ENCODE measurements at places on chromosomes 3 and 15.
A peak's percentile ranks its signal among the peaks of the same experiment; 100 is the strongest.

- DNase-seq: no peak
Measured at GRCh38 chr15:26083457-26083856, 220.3 kb upstream of the ATP10A start.

- no peak for DNase-seq
Measured at GRCh38 chr3:141218162-141218835, 13.3 kb upstream of the PXYLP1 start.

- no peak for DNase-seq
Measured at GRCh38 chr15:25789211-25789610, 73.9 kb downstream of the ATP10A start.

GRCh38 chr3:156382458-156383346 is 172.2 kb downstream of the SSR3 start:
- no peak for DNase-seq

DNA sequence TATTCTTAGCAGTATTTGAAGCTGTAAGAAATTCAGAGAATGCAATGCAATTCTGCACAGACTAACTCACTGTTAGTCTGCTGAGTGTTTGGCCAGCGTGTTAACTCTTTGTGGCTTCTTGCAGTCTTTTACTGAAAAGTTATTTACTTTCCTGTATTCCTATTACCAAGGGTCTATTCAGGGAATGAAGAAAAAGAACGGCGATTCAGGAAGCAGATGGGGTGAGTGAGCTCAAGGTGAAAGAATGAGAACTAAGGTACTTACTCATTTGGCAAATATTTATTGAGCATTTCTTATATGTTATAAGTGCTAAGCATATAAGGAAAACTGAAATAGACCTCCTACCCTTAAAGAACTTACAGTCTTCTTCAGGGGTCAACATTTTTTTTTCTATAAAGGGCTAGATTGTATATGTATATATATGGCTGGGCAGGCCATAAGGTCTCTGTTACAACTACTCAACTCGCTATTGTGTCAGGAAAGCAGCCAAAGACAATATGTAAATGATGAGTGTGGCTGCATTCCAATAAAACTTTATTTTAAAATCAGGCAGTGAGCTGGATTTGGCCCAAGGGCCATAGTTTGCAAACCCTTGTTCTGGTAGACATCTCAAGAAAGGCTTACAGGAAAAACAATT is 271.9 kb upstream of the GADL1 start:
- no peak for DNase-seq

GRCh38 chr3:52330194-52330805 is 14.2 kb downstream of the DNAH1 start:
- DNase-seq: no peak

DNA sequence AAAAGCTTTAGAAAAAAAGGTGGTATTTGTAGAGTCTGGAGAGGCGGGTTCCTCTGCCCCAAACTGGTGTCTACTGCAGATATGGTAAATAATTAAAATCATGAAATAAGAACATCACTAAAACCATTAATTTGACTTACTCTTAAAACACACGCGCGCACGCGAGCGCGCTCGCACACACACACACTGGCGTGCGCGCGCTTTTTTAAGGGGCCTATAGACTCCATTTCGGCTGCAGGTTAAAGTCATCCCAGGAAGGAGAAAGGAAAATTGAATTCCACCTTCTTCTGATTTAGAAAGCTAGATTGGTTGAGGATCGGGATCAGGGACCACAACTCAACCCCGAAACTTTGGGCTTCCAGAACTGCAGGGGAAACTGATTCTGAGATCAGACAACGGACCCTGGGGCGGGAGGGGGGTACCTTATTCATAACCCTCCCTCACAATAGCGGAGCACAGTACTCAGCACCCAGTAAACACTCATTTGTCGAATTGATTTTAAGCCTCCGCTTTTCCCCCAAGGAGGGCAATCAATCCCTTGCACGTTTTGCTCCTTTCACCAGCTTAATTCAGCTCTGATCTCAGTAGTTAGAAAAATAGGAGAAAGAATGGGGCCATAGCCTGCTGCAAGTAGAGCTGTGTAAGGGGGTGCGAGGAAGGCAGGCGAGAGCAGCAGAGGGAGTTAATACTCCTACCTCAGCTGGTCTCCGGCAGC is 509 bp upstream of the LRRC3B start:
- DNase-seq: no peak

GRCh38 chr3:134971306-134971705 is 176.2 kb downstream of the EPHB1 start:
- no peak for DNase-seq

- DNase-seq: no peak
Measured at GRCh38 chr3:24185738-24186384, 240.8 kb downstream of the NR1D2 start.

DNA sequence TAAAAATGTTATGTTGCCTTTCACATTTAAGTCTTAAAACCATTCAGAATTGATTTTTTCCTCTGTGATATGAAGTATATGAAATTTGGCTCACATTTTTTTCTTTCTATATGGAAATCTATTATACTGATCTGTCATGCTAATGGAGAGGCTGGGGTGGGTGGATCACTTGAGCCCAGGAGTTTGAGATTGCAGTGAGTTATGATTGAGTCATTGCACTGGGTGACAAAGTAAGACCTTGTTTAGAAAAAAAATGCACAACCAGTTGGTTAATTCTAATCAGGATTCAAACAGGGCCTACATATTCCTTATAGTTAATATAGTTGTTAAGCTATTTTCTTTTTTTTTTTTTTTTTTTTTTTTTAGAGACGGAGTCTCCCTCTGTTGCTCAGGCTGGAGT is 230.5 kb downstream of the MFSD1 start:
- DNase-seq: no peak

- no peak for DNase-seq
Measured at GRCh38 chr3:12695112-12695511, 31.2 kb upstream of the RAF1 start.

DNA sequence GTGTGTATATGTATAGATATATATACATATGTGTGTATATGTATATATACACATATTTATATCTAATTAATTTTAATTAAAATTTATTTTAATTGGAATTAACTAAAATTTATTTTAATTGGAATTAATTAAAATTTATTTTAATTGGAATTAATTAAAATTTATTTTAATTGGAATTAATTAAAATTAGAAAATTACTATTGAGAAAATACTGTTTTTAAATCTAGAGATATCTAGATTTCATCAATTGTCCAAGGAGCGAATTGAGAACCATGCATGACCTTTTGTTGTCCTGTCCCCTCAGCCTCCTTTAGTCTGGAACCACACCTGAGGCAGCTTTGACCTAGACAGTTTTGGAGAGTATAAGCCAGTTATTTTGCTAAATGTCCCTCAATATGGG is 1.8 kb downstream of the MOBP start:
- DNase-seq: no peak

DNA sequence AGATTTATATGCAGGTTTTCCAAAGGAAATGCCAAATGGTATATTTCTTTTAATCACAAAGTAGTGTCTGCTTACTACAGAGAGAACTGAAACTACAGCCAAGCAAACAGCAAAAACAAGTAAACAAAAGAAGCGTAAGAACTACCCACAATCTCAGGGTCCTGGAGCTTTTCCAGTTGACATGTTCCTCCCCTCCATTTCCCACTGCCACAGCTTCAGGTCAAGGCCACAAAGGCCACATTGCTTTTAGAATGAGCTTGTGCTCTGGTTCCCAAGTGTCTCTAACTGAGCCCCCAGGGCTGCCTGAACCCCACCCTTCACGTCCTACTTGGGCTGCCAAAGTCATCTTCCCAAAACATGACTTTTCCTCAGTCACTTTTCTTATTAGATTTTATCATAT is 24.1 kb downstream of the CTDSPL start:
- DNase-seq: no peak

DNA sequence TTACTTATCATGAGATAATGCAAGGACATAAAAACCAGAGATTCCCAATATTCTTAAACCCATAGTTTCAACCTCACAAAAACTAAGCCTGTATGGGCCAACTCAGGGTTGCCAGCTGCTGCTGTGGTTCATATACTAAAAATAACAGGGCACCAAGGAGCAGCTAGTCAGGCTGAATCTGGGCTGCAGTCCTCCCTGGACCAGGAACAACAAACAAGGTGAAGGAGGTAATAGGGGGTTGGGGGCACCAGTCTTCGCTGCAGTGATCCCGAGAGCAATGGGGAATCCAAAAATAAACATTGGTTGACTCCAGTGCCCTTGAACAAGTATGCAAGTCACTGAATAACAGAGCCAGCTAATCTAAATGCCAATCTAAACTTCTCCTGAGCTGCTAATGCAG is 108.9 kb downstream of the MECOM start:
- DNase-seq: no peak

GRCh38 chr3:50220109-50220508 is 15.0 kb downstream of the SLC38A3 start:
- no peak for DNase-seq

DNA sequence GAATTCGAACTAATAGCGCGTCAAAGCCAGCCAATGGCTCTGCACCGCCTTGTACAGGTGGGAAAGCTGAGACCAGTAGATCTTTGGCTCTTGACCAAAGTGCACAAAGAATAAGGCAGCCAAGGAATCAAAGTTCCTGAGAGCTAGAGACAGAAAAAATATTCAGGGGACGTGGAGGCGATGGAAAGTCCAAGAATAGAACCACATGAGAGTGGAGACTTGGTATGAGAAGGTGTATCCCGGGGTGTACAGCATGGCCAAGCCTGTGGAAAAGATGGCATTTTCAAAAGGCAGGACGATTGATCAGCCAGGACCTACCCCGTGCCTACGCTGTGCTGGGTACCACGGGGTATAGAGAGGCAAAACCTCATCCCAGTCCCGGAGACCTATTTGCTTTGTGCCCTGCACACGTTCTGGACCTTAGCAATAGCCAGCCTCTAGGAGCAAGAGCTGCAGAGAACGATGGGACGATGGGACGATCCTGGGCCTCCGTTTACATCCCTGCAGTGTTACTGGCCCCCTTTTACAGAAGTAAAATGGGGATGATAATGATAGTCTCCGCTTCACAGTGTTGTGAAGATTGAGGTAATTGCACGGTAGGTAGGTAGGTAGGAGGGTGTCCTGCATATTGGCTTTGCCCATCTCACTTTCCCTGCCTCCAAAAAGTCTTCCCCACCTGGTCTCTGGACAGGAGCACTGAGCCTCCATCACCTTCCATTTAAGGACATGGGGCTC is 583 bp upstream of the RBSN start:
- DNase-seq: no peak

DNA sequence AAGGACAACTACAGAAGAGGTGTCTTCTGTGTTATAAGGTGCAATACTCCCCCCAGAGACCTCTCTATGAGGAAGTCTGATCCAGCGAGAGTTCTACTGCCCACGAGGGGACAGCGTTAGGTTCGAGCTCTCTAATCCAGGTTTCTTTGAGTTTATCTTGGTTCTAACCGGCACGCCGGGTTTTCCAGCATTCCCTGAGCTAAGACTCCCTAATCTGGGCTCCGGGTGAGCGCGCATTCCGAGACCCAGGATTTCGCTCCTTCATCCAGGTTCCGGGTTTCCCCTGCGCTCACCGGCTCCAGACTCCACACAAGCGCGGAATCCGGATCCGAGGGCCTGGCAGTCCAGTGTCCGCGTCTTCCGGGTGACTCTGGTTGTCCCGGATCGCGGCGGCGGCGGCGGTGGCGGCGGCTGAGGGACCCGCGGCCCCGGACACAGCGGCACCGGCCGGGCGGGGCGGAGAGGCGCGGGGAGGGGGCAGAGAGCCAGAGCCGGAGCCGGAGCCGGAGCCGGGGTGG is at the start of gene ZNF609:
ZNF609 (plus strand) TSS at position 373 of the 518 bp plus-strand sequence. CDS start 38,842 bp downstream, outside the sequence.
- DNase-seq: peak; percentile 54

- DNase-seq: no peak
Measured at GRCh38 chr3:43759297-43759782, 68.6 kb downstream of the ABHD5 start.

DNA sequence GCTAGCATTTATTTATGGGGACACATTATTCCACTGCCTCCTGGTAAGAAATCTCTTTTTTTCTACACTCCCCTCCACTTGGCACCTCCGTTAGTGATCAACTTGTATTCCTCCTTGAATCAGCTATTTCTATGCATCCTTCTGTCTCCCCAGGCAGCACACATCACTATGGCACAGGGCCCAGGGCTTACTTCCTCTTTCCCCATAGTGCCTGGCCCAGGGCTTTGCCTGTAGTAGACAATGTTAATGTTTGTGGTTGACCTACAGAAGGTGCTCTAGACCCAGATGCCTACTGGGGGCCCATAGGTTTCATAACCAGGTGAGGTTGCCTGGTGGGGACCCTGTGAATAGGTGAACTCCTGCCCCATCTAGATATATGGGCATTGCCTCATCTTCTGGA is 44.9 kb downstream of the EPHB1 start:
- DNase-seq: no peak

DNA sequence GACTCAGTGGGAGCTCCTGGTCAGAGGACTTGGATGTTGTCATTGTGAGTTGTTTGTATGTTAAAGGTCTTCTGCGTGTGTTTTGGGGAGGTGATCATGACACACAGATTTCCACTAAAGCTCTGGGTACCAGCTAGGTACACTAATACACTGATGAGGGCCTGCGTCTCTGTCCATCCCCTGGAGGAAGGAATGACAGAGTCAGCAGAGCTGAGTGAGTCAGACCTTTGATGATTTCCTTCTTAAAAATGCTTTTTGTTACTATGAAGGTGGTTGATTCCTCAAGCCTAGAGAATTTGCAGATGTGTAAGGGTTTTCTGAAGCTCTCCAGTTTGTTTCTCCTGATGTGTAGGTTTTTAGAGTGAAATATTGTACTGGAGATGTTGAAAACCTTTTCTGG is 424.1 kb upstream of the TPM1 start:
- DNase-seq: no peak

DNA sequence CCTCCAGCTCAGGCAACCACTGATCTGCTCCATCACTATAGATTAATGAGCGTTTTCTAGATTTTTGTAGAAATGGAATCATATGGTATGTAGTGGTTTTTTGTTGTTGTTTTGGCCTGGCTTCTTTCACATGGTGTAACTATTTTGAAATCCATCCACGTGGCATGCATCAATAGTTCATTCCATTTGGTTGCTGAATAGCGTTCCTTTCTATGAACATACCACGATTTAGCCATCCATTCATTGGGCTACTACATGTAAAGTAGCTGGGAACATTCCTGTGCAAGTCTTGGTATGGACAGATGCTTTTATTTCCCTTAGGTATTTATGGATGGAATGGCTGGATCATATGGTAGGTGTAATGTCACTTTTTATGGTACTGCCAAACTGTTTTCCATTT is 10.7 kb upstream of the CHSY1 start:
- no peak for DNase-seq

GRCh38 chr3:64138656-64139375 is 86.5 kb downstream of the PRICKLE2 start:
- no peak for DNase-seq

DNA sequence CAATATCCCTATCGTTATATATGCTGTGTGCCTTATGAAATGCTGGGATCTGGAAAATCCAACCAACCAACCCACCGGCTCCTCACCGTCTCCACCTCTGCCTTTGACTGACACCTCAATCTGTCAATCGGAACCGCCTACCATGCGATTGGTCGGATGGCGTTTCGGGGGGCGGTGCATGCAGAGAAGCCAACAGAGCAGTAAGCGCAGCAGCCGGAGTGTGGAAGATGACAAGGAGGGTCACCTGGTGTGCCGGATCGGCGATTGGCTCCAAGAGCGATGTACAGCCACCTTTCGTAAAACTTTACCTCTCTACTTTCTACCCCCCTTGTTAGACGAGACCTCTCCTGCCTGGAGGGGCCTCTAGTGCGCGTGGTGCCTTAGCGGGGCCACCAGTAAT is 6.3 kb downstream of the CLK3 start:
- DNase-seq: no peak

- DNase-seq: no peak
Measured at GRCh38 chr15:72940229-72940622, 112.0 kb upstream of the NEO1 start.

Measured in esophagus squamous epithelium (tissue), 5 donors.